ENCODE measurements at places on chromosomes 16 and 17. TPM values are rescaled to one million over a fixed set of nuclear protein-coding genes. Genes with fewer than 3 reads are reported as not detected.

Gene GNG13
- not detected for total RNA-seq

Gene SDR42E1
- 0.08 TPM for total RNA-seq

Gene EVI2A
- 42.9 TPM for total RNA-seq

Gene PDILT
- total RNA-seq = not detected

Gene P2RX1
- 1.3 TPM for total RNA-seq

Gene CCL16
- total RNA-seq = not detected

Gene MYO15A
- total RNA-seq = 1.6 TPM

Gene SENP3
- total RNA-seq = 76.6 TPM

Gene TMUB2
- 22.4 TPM for total RNA-seq

Gene CRISPLD2
- 0.98 TPM for total RNA-seq

Gene NKD1
- under 0.01 TPM for total RNA-seq

Gene CDH15
- total RNA-seq = 0.12 TPM

Gene TBC1D3E
- total RNA-seq = not detected

Gene XAF1
- total RNA-seq = 59.9 TPM

Gene FAM20A
- 0.08 TPM for total RNA-seq

Gene PDK2
- total RNA-seq = 18.3 TPM

Gene TRIM16
- total RNA-seq = 61.6 TPM

Gene KIF19
- total RNA-seq = not detected

Gene MYH1
- not detected for total RNA-seq

Gene CNTNAP4
- total RNA-seq = not detected
